ENCODE measurements at places on chromosomes 5 and 9.

DNA sequence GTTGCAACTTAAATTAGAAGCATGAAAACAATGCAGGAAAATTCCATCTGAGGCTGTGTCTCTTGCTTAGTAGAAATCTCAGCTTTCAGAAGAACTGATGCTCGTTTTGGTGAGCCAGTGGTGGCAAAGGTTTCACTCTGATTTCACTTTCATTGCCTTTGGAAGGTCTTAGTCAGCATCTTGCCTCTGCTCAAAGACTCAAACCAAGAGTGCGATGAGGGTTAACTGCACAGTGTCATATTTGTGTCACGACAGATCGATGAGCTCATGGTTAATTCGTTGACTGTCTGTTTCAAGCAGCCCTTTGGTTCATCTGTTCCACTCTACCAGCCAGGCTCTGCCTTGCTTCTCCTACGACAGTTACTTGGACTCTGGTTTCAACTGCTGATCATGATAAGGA, 331.3 kb upstream of the KIF2A start:
- no peak for DNase-seq

DNA sequence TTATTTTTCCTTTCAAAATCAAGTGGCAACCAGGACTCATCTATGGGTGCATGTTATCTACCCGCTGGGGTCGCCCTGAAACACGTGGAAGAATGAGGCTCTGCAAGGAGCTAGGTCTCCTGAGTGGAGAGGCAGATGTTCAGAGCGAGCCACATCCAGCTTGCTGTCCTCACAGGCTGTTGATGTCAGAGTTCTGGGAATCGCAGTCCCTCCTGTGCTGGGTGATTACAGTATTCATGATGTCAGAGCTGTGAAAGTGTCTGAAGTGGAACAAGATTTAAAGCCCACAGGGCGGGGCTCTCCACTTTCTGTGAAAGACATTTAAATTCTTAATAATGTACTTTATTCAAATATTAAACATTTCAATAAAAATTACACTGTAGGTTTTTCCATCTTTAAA, 24.4 kb upstream of the LMX1B start:
- no peak for DNase-seq

DNA sequence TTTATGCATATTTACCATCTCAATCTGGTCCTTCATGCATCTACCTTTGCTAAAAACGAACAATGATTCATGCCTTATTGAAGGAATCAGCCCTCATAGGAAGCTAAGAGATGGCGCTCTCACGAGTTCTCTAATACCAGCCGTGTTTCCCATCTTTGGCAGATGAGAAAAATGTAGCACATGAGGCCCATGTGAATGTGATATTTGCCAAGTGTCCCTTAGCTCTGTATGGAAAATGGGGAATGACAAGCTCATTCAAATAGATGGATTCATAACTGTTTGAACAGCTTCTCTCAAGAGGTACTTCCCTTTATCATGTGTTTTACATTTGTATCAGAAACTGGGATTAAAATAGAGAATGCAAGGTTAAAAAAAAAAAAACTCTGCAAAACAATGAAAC, 66.1 kb downstream of the TTC39B start:
- no peak for DNase-seq

- DNase-seq: no peak
Measured at GRCh38 chr9:132622159-132622558, 39.8 kb downstream of the BARHL1 start.

DNA sequence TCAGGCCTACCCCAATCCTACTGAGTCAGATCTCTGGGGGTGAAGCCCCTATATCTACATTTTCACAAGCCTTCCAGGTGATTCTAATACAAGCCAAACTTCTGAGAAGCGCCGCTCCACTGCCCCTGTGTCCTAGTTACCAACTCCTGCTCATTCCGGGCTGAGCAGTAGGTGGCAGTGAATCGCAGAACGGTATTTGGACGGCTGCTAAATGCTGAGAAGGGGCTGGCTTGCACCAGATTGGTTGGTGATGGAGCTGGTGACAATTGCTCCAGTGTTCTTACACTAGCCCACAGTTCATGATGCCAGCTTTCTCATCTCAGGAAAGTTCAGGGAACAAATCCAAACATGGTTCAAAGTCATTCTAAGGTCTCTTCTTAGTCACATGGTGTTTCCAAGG, 31.1 kb upstream of the FGF1 start:
- DNase-seq: no peak

DNA sequence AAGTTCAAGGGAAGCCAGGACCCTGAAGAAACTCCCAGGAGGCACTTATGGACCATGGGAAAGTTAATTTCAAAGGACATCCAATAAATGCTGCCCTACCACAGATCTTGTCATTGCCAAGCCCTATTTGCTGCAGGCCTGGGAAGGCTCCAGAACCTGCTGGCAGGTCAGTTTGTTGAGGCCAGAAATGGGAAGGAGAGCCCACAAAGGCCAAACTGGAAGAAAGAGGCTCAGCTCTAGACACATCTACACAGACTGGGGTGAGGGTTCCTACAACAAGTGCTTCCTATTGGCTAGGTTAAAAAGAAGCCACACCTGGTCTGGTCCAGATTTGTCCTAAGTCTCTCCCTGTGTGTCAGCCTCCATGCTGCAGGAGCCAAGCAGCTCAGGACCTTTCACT, 94.4 kb downstream of the SIL1 start:
- no peak for DNase-seq

DNA sequence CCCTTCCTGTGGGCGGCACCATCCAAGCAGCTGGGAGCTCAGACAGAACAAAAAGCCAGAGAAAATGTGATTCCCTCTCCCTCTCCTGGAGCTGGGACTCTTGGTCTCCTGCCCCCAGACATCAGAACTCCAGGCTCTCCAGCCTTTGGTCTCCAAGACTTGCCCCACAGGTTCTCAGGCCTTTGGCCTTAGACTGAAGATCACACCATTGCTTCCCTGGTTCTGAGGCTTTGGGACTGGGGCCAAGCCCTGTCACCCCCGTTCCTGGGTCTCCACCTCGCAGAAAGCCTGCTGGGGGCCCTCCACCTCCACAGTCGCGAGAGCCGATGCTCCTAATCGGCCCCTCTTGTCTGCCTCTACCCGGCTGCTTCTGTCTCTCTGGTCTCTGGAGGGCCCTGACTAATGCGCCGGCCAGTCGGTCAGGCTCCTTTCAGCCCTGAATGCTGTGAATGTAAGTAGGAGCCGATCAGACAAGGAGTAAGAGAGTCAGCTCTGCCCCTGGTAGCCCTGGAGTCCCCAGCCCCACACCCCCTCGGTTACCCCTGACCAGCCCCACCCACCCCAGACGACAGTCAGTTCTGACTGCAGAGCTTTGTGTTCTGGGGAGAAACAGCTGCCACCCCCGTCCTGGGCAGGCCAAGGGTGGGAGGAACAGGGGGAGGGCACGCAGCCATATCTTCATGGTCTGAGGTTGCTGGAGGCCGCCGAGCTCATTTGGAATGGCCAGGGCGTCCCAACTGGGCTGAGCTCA, 57.5 kb downstream of the VAV2 start:
- no peak for DNase-seq

GRCh38 chr9:136831002-136831719, 11.1 kb upstream of the AJM1 start:
- no peak for DNase-seq

DNA sequence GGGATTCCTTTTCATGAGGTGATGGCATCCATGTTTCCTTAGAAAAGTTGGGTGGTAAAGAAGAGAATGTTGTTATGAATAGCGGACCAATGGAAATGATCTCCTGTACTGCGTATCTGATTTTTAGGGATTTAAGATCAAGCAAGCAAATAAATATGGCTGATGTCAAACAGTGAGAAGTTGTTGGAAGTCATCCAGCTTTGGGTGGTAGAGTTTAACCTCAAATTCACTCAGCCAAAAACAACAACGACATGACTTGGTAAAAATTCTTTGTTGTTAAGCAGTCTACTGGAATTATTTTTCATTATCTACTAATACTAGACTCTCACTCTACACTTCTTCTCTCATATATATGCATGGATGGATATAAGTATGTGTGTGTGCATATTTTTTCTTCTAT, 426.5 kb downstream of the CTNND2 start:
- no peak for DNase-seq

DNA sequence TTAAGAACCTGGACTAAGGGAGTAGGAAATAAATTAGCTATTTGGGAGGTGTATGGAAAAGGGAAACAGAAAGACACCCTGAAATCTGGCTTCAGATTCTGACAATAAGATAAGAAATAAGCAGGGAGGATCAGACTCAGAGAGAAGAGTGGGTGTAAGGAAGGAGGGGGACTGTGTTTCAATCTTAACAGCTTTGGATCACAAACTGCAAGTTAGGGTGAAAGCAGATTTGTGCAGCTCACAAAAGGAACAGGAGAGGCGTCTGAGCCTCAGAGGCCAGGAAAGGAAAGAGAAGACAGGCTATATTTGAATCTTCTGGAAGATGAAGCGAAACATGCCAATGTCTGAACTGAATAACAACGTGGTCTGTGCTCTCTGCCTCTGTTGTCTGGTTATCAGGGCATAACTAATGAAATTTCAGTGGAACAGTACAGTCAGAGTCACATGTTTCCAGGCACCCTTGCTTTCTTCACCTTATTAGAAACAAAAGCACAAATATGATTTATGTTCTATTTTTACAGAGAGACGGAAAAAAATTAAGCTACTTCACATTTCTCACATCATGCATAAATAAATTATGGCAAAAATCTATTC, 26.6 kb downstream of the SGTB start:
- no peak for DNase-seq

DNA sequence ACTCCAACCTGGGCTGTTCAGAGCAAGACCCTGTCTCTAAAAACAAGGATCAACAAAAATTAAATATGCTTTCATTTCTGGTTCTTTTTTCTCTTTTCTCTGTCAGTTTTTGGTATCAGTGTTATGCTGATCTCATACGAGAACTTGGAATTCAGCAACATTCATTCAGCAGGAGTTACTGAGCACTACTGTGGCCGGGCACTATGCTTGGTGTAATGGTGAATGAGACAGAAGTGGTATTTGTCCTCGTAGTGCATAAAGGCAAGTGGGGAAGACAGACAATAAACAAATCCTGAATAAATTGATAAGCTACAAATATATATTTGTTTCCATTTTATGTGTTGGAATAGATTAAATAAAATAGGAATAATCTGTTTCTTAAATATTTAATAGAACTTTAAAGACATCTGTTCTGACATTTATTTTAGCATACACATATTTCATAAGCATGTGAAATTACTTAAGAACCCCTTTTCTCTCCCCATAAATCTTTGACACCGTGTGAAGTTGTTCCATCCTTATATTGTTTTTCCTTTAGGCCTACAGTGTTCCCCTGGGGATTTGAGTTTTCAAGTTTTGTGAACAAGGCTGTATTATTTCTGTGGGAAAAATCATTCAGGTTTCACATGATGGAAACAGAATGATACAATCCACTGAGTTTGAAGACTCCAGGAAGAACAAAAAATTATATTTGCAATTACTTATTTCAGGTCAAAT, 24.6 kb downstream of the UBAP1 start:
- no peak for DNase-seq

DNA sequence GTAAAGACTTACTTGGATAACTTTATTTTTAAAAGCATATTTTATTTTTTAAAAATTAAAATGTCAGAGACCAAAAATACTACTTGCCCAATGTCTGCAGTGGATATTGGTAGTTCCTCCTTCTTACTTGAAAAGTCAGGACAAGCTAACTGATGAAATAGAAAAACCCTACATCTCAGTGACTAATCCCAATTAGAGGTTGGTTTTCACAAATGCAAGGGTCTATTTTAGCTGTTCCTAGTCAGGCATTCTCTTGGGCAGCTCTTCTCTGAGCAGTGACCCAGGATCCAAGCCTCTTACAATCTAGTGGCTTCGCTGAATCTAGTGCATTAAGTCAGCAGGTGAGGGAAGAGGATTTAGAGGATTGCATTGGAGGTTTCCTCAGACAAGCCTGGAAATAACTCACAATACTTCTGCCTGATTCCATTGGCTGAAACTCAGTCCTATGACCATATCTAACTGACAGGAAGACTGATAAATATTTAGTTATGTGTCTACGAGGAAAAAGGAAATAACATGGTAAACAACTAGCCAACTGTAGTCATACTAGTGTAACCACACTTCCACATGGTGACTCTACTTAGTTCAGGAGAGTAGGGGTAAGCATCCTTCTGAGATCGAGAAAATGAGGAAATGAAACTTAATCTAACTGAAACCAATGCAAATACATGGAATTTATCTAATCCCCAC, 34.2 kb upstream of the MIER3 start:
- DNase-seq: no peak

DNA sequence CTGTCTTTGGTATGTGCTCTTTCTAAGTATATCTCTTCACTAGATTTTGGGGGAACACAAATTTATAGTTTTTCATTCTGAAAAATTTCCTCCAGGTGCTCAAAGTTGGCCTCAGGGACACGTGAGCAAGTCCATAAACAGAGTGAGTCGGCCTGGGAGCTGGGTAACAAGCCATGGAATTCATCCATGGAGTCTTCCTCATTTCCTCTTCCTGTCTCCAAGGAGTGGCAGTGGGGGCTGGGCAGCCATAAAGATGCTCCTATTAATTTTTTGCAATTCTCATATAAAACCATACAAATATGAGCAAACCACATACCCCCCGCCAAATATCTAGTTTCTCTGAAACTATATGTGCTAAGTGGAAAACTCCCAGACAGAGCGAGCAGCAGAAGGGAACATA, 136.6 kb upstream of the OTULINL start:
- DNase-seq: no peak

GRCh38 chr5:2588850-2589501, 162.5 kb downstream of the IRX2 start:
- DNase-seq: no peak

DNA sequence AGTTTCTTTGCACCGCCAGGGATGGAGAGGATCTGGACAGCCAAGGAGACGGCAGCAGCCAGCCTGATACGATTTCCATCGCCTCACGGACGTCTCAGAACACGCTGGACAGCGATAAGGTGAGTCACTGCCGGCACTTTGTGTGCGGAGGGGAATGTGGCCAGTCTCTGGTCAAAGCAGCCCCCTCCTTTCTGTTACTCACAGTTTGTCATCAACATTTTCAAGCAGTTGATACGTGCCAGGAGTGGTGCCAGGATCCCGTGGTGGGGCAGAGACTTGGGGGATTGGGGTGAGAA, 175.1 kb upstream of the OTULINL start:
- DNase-seq: no peak

DNA sequence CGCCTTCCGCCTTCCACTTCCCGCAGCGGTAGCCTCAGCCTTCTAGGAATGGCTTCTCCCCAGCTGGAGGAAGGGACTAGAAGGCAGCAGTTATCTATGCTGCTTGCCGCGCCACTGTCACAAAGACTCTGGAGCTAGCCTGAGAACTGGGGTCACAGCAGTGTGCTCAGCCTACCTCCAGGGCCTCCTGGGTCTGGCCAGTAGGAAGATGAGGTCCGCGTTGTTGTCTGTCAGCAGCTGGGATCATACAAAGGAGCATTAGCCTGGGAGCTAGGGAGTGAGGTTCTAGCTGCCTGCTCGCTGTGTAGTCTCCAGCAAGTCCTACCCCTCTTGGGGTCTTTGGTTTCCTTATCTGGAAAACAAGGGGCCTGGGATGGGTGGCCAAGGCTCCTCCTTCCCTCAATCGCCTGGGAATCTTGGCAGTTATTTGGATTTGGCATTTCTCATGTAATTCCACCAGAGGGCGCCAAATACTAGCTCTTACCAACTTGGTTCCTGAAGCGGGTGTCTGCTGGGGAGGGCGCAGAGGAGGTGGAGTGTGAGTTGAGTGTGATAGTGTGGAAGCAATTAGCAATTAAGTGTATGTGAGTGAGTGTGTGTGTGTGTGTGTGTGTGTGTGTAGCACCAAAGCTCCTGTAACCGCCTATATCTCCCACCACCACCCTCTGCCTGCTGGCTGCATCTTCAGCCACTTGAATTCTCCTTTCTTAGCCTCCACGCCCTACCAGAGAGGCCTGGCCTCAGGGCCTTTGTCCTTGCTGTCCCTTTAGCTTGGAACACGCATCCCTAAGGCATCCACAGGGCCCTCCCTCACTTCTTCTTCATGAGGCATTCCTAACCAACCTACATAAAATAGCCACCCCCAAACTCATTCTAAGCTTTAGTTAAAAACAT, 97.1 kb downstream of the ENTREP1 start:
- no peak for DNase-seq
